Cortex of kidney (tissue), 1 donor: ENCODE measurements at places on chromosomes 5 and 9.

GRCh38 chr9:137116027-137116507 is 1.5 kb upstream of the DPP7 start:
- no peak for DNase-seq

DNA sequence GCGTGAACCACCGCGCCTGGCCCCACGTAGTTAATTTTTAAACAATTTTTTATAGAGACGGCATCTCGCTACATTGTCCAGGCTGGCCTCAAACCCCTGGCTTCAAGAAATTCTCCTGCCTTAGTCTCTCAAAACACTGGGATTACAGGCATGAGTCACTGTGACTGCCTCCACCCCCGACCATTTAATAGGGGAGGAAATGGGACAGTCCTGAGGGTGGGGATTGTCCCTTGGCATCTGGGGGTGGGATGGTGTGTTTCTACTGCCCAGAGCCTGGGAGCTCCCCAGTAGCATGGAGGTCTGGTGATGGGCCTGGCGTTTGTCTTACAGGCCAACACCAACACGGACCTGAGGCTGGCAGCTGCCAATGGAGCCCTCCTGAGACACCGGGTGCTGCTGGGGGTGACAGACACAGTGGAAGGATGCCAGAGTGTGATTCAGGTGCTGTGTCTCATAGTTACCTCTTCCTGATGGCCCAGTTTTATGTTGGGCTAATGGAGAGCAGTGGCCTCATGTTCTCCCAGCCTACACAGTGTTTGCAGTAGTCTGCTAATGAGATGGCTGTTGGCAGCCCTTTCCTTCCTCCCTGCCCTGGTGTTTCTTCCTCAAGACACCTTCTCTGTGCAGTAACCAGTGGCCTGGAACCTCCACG is 22.5 kb downstream of the TMEM268 start:
- DNase-seq: no peak

GRCh38 chr5:56670916-56671315 is 144.4 kb upstream of the MAP3K1 start:
- no peak for DNase-seq

DNA sequence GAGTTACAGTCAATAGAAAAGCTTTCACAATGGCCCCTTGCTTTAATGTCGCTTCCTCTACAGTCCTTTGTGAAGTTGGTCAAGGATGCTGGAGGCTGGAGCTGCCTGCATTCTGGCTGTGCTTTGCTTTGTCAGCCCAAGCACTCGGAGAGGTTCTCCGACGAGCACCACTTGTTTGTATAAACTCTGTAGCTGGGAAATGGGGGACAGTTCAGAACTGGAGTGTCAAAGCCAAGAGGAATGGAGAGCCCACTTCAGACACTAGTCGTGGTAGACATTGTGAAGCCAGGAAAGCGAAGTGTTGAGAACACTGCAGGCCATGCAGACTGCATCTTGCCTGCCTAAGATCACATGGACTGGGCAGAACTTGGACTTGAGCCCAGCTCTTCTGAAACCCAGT is 330.3 kb downstream of the GADD45G start:
- DNase-seq: no peak

DNA sequence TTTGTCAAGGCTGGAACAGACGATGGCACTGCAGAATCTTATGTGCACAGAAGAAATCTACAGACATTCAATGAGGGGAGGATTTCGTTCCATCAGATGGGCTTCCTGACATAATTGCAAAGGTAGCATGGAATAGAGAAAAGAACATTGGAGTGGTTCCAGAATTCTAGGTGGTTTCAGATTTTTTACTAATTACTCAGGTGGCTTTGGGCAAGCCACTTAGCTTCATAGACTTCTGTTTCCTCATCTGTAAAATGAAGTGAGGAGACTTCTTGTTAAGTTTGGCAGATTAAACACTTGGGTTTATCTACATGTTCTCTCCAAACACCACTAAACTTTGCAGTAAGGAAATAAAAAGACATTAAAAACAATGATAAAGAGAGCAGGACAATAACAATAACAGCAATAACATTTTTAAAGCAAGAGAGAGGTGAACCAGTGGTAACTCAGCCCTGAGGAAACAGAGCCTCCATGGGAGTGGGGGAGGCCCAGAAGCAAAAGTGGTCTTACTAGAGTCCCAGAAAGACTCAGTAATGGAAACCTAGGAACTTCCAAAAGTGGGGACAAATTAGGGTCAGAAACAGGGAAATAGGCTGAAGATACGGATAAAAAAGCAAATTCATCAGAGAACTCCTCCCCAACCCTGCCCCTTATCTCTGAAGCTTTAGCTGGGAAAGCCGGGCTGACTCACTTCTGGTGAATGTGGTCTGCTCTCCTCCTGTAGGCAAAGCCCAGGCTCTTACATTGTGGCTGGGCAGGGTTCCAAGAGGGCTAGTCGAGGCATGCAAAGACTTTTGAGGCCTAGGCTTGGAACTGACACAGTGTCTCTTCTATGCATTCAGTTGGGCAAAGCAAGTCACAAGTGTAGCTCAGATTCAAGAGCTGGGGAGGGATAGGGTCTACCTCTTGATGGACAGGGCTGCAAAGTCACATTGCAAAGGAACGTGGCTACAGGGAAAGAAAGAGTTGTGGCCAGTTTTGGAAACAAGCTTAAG is 11.8 kb upstream of the ACTBL2 start:
- no peak for DNase-seq

DNA sequence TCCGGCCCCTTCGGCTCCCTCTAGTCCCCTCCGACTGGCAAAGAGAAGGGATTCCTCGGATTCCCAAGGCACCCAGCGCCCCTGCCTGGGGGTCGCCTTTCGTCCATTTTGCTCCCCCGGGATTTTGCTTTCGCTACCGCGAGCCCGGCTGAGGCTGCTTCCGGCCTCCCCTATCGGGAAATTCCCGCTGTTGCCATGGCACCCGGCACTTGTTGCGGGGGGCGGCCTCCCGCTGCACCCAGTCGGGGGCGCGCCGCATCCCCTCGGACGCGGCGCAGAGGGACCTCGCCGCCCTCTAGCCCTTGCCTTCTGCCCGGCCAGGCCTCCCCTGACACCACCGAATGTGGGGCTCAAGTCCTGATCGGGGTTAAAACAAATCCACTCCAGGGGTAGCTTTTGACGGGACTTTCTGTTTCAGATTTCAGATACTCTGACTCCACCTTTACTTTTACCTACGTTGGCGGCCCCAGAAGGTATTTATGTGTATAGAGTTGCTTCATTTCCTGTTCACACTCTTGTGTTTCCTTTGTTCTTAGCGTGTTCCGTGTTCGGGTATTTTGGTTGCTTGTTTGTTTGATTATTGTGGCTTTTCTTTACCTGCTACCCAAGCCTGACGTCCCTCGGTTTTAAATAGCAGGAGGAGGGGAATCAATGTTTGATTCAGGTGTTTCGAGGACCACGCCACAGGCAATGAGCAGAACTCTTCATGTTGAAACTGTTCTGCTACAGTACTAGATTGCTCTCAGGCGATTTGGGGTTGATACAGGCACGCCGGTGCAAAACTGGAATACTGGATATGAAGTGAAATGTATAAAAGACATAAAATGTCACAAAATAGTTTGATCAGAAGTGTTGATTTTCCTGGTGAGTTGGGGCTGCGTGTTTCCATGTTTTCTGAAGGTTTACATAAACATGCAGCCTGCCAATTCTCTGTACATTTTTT is 1.5 kb downstream of the PARP8 start:
- no peak for DNase-seq

- DNase-seq: no peak
Measured at GRCh38 chr9:78746010-78746409, 449.1 kb downstream of the PSAT1 start.

- DNase-seq: no peak
Measured at GRCh38 chr5:133117166-133117911, 65.5 kb downstream of the HSPA4 start.

DNA sequence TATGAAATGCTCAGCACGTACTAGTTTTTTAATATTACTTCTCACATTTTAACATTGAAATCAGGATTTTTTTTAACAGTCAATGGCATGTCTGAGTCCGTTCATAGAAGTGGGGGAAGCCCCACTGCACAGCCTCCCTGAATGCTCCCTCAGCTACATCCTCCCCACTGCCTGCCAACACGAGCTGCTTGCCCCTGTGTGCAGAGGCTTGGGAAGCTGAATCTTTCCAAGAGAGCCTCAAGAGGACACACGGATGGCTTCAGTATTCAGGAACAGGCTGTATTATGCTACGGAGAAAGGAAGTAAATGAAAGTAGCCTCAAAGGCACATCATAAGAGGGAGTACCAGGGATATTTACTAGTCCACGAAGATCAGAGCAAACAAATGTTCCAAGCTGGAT is 248.7 kb downstream of the SPOCK1 start:
- DNase-seq: no peak

GRCh38 chr5:145834554-145834916 is 607 bp downstream of the PRELID2 start:
- no peak for DNase-seq

- DNase-seq: no peak
Measured at GRCh38 chr9:116774421-116775180, 87.5 kb downstream of the TRIM32 start.

DNA sequence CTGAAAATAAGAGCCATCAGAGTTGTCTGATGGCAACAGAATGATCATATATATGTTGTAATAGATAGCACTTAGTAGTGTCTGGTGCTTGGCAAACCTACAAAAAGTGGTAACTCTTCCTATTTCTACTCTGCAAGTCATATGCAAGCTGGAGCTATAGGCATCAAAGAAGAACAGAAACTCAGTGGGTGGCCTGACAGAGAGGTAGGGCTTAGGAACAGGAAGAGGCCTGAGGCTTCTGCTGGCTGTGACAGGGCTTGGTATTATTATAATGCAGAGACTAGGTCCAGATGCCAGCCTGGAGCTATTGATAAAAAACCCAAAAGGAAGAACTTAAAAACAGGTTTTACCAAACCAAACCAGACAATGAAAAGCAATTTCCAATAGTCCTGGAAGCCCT is 4.4 kb upstream of the DIAPH1 start:
- DNase-seq: no peak

DNA sequence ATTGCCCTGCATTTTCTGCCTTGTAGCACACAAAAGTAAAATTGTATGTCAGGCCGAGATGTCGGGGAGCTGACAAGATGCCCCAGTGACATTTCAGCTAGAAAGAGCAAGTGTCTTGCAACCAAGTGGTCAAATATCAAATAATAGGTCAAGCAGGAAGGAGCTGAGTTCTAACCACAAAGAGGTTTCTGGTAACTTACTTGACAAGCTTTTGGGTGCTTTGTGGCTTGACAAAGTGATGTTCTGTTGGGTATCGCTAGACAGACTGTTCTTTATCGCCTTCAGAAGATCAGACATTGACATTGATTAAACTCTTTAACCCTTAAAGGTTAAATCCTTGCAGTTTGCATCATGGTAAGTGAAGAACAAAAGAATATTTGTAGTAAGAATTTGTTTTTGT is 419.9 kb downstream of the CCDC171 start:
- DNase-seq: no peak

- no peak for DNase-seq
Measured at GRCh38 chr5:4549351-4549750, 590.8 kb upstream of the ADAMTS16 start.

GRCh38 chr9:38423973-38424843 is at the start of gene IGFBPL1:
IGFBPL1 (minus strand) TSS chr9:38424454; CDS start chr9:38424424, 30 bp downstream.
- DNase-seq: no peak

GRCh38 chr9:86452201-86452828 is 98.1 kb upstream of the TUT7 start:
- DNase-seq: no peak

GRCh38 chr9:135607401-135608293 is 31.7 kb downstream of the GLT6D1 start:
- DNase-seq: no peak

GRCh38 chr5:149616727-149617285 is 35.5 kb downstream of the ARHGEF37 start:
- no peak for DNase-seq

- DNase-seq: no peak
Measured at GRCh38 chr9:7973123-7973522, 173.5 kb upstream of the DMAC1 start.

- DNase-seq: no peak
Measured at GRCh38 chr5:154970759-154971158, 29.9 kb downstream of the MRPL22 start.

GRCh38 chr9:108474356-108474755 is 381.4 kb downstream of the ACTL7B start:
- DNase-seq: no peak

DNA sequence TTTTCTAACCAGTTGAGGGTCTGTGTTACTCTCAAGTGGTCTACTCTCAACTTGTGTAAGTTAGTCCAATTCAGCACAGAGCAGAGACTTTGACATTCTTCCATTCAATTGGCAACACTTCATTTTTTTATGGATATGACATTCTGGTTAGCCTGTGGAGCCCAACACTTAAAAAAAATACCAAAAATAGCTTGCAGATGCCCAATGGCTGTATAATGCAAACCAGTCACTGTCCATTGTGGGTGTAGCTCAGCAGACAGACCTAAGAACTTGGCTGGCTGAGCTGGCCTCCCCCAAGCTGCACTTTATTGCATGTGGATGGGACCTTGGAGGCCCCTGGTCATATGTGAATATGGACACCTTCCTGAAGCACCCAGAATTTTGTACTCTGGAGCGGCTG is 103.2 kb downstream of the DPYSL3 start:
- DNase-seq: no peak

- no peak for DNase-seq
Measured at GRCh38 chr5:92371171-92371888, 988.2 kb upstream of the ARRDC3 start.

DNA sequence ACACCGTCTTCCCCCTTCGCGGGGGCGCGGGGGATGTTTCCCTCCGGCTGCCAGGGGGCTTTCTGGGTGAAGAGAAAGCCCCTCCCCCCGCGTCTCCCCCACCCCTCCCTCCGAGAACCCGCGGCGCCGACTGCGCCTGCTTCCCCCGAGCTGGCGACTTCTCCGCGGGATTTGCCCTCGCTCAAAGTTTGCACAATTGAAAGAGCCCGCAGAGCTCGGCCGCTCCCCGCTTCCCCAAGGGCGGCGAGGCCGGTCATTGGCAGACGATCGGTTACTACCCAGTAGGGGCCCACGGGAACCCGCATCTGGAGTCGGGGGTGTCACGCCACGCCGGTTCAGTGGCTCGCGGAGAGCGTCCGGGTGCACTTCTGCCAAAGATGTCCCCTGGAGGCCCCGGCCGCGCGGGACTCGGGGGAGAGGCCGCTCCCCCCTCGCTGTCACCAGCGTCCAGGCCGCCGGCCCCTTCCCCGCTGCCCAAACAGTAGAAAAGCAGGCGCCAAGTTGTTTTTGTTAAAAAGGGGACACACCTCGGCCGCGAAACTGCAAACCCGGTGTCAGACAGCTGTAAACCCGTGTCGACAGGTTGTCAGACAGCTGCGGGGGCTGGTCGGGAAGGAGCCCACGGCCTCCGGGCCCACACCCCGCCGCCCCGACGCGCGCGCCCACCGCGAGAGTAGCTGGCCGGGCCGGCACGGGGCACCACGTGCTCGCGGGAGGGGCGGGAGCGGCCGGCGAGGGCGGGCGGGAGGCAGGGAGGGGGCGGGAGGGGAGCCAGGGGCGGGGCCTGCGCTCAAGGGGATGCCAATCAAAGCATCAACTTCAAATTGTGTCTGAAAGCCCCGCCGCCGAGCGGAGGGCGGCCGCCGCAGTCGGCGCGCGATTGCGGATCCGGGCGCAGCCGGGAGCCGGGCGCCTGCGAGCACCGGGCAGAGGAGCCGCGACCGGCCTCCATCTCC is at the start of gene IRX1:
Gene IRX1 (plus strand): TSS at position 827 of the 956 bp plus-strand sequence. CDS start 274 bp downstream, outside the sequence.
- DNase-seq: no peak
